ENCODE measurements at places on chromosomes 7 and 10.
A peak's percentile ranks its signal among the peaks of the same experiment; 100 is the strongest.

DNA sequence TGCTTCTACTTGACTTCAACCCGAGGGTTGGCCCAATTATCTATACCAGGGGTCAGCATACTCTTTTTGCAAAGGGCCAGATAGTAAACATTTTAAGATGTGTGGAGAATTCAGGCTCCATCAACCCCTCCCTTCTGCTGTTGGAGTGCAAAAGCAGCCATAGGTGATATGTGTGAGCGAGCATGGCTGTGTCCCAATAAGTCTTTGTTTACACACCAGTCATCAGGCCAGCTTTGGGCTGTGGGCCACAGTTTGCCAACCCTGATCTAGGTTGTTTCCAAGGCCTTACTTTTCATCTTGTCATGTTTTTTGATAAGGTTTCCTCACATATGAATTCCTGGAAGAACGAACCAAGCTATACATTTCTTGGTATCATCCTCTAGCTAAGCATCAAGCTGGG lies 136.9 kb upstream of the VIPR2 start:
- no peak for DNase-seq

DNA sequence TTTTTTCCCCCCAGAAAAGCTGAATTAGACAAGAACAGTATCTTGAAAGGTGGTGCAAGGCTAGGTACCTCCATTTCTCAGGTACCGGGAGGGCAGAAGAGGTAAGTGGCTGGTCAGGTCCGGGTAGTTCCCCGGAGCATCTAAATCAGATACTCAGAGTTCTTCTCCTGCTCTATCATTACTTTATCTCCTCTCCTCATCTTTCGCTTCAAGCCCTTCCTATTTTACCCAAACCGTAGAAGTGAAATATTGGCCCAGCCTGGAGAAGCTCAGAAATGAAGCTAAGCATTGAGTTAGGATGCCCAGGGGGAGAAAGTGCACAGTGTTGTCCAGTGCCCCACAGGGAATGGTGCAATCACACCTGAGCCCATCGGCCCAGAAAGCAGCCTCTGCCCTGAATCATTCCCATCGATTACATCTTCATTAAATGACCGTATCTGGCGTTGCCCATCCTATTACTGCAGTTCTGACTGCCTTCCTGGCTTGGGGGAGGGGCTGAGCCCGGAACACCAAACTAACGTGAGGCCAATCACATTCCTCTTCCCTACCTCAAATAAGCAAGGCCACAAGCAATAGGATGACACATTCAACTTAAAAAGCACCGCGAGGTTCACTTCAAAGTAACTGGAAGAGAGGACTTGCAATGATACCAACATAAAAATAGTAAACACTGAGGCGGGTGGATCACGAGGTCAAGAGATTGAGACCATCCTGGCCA lies 116.5 kb downstream of the PRPF18 start:
- DNase-seq, result no peak

DNA sequence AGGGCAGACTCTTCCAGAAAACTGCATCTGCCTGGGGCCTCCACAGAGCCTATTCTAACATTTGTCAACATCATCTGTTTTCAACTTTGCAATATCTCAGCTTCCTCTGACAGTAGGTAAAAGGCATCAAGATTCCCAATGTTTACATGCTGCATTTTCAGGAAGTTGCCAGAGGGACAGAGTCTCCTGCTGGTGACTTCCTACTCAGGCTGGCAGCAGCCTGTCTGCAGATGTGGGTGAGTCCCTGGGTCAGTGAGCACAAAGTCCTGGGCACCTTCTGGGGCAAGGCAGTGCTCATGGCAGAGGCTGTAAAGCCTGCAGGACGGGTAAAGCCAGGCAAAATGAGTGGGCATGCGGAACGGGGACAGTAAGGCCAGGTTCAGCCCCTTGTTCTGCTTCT lies 69.4 kb downstream of the EBF3 start:
- no peak for DNase-seq

DNA sequence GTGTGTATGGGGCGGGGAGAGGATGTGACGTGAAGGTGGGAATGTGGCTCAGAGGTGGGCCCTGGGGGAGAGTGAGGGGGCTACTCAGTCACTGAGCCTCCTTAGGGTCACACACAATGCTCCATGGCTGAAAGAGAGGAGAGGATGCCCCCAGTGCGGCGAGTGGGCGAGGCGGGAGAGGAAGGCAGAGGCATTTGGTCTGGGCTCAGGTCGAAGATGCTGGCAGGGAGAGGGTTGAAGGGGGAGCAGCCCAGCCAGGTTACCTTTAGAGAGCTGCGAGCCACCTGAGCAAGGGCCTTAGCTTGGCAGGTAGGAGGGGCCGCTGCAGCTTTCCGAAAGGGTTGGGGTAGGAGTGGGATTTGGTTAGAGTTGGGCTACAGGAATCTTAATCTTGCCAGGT lies 4.7 kb upstream of the LOXL4 start:
- DNase-seq, result no peak

DNA sequence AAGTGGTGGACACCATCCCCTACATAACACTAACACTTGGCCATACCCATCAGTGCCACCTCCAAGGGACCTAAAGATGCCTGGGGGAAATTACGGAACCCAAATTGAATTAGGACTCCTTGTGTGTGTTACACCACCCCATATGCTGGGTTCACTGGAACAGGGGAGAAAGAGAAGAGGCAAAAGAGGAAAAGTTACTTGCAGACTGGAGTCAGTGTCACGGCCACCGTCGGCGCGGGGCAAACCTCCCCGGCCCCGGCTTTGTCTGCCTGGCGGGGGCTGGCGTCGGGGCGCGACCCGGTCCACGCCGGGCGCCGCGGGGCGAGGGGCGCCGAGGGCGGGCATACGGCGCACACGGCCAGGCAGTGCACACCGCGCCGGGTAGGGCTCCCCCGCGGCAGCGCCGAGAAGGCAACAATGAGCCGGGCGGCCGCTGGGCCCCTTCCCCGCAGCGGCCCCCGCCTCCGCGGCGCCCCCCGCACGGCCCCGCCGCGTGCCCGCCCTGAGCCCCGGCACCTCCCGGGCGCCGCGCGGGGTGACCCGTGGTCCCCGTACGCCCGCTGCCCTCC lies 171.1 kb downstream of the FAM107B start:
- no peak for DNase-seq

DNA sequence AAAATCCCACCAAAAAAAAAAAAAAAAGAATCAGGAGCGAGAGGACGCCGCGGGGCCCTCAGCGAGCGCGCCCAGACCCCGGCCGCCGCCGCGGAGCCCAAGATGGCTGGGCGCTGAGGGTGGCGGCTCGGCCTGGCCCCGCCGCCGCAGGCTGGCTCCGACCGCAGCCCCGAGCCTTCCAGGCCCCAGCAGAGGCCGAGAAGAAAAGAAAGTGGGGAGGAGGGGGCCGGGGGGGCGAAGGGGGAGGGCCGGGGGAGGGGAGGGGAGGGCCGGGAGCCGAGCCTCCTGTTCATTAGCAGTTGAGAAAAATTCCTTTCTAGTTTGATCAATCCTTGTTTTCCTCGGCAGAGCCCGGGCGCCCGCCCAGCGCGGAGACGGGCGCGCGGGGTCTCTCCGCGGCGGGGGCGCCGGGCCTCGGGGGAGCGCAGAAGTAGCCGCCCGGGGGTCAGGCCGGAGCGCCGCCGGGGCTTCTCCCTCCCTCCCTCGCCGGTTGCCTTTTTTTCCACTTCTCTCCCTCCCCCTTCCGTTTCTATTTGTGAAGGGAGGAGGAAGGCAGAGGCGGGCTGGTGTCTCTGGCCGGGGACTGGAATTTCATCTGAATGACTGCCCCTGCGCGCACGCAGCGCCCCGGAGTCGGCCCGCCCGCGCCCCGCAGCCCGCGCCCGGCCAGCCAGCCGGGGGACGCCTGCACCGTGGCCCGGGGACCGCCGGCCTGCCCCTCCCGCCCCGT lies 778 bp upstream of the TRIM8 start:
- peak; percentile 74 for DNase-seq

GRCh38 chr10:90007226-90007625 lies 305.8 kb downstream of the KIF20B start:
- DNase-seq, result no peak

GRCh38 chr10:25999295-25999981 lies 65.4 kb downstream of the MYO3A start:
- DNase-seq, result no peak

- DNase-seq, result peak; percentile 71
These were observed 514 bp downstream of the NHLRC2 start for GRCh38 chr10:113854761-113855588.

DNA sequence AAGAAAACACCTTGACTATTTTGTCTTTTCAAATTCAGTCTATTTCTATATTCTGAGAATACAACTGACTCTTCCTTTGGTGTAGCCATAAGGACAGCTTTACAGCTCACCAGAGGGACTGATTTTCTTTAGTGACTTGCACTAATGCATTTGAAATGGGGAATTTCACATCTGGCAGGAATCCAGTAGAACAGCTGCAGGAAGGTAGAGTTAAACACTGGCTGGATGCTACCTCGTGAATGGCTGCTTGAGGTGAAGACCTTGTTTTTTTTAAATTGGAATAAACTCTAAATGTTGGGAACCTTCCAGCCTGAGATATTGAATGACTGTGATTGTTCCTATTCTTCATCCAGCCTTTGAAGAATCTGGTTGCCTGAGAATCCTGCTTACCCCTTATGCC lies 139.5 kb upstream of the STK17A start:
- DNase-seq, result no peak

GRCh38 chr10:6813306-6813705 lies 233.2 kb upstream of the PRKCQ start:
- no peak for DNase-seq

GRCh38 chr10:69057261-69057950 lies 30.5 kb upstream of the SRGN start:
- DNase-seq, result no peak

- DNase-seq, result no peak
These were observed 307.2 kb downstream of the HGF start for GRCh38 chr7:81462672-81463071.

- DNase-seq, result no peak
These were observed 347.2 kb downstream of the SDK1 start for GRCh38 chr7:3648276-3648675.

- no peak for DNase-seq
These were observed 43.4 kb downstream of the TMEM130 start for GRCh38 chr7:98826387-98826786.

GRCh38 chr7:23234569-23235296 lies 11.8 kb upstream of the GPNMB start:
- DNase-seq, result no peak

- DNase-seq, result no peak
These were observed 377.8 kb downstream of the SFMBT2 start for GRCh38 chr10:7033031-7033430.

DNA sequence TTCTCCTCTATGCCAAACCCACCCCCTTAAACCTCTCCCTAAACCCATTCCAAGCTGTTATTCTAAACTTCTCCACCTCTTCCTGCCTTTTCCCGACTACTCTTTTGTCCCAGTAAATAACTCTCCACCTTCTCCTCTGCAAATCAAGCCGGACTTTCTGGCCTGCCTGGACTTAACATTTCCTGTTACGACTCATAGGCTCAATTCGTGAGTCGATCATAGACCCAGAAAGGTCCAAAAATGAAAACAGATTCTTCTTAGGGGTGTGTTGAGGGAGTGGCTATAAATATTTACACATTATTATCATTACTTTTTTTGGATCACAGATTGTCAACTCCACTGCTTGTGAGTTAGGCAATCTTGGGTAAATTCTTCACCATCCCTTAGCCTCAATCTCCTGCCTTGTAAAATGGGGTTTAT lies 59.0 kb upstream of the HABP2 start:
- DNase-seq, result no peak

DNA sequence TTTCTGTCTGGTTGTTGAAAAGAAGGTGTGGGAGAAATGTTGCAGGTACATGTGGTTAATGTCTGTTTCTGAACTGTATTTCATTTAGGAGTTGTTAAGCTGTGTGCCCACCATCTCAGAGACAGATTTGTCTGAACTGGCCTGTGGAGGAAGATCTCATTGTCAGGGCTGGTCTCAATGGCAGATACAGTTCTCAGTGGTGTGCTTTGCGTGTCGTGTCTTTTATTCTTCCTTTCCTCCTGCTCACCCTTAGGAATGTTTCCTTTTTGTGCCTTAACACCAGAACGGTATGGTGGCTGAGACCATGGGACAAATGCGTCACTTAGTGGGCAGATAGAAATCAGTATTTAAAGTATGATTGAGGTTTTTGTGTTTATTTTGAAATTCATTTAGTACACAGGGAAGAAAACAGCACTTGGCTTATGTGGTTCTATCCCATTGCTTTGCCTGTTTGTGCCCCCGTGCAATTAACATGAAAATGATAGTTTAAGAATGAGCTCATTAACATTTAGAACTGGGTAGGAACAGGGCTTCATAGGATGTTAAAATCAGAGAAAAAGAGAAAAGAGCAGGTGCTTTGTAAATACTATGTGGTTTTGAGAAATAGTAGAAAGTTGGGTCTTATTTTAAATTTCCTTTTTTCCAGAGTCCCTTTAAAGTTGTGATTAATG lies 112.6 kb downstream of the AUTS2 start:
- DNase-seq, result no peak

DNA sequence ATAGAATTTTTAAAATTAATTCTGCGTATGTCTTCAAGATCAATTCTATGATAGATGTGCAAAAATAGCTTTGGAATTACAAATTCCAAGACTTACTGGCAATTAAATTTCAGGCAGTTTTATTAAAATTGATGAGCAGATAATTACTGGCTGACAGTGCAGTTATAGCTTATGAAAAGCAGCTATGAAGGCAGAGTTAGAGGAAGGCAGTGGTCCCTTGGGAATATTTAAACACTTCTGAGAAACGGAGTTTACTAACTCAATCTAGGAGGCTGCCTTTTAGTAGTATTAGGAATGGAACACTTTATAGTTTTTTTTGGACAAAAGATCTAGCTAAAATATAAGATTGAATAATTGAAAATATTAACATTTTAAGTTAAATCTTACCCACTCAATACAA lies 70.8 kb downstream of the CFTR start:
- no peak for DNase-seq

DNA sequence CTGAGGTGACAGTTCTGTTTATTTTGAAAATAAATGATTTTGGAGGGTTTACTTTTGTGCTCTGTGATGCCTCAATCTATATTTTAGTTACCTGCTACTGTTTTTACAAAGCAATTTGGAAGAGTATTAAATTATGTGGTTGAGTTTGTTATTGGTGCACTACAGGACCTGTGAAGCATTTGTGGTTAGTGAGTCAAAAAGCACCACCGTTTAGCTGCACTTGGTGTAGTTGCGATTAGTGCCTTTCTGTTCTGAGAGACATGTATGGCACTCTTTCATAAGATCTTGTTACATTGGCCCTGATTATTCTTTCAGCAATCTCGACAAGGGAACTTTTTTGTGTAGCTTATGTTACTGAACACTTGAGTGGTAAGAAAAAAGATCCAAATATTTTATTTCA lies 132.2 kb downstream of the BBS9 start:
- DNase-seq, result no peak

GRCh38 chr7:27314111-27314510 lies 71.5 kb downstream of the EVX1 start:
- DNase-seq, result no peak

DNA sequence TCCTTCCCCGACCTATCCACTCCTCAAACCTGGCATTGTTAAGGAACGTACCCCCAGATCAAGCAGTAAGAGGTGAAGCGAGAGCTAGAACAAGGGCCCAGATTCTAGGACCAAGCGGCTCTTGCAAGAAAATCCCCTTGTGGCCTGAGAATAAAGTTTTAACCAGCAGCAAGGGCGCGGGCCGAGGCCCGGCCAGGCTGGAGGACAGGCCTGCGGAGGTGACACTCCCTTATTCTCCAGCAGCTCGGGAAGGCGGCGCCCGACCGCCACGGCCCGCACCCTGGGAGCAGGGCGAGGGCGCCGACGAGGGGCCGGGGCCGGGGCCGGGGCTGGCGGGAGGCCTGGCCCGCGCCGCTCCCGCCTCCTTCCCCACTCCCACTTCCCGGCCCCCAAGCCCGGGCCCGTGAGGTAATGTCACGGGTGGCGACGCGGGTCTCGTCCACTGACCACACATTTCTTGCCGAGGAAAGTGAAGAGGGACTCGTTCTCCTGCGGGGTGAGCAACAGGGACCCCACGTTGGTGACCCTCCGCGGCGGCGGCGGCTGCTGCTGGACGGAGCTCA lies 551 bp downstream of the WASL start:
- DNase-seq, result peak; percentile 64
